ENCODE measurements at places on chromosomes 16 and 17.

GRCh38 chr16:57764341-57765159 lies 29.0 kb downstream of the KATNB1 start:
- no peak for DNase-seq

DNA sequence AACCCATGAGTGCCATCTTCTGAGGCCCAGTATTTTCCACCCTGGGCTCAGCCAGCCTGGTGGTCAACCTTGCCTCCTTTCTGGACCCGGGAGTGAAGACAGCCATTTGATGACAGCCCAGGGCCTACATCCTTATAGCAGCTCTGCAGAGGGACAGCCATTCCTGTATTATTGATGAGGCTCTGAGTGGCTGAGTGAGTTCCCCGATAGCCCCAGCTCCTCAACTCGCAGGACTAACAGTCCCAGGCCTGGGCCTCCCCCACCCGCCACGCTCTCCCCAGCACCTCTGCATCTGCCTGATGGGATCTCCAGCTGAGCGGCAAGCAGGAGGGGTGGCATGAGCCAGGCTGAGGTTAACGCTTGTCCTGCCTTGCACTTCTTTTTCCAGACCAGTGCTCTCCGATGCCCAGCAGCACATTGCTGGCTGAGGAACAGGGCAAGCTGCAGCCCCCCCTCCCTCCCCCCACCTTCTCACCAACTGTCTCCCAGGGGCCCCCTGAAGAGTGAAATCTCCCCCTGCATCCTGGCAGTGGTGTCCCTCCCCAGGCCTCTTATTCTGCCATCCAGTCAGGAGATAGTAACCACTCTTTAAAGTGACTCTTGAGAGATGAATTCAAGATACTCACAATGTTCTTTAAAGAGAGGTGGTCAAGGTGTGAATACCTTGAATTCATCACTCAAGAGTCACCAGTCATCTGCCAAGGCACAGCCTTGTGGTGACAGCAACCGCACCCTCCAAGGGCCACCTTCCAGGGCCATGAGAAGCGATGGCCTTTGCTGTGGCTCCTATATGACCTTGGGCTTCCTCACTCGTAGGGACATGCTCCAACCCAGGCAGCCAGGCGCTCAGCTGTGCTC lies 23.5 kb downstream of the CACNG5 start:
- no peak for DNase-seq

GRCh38 chr17:76318586-76318985 lies 10.5 kb upstream of the QRICH2 start:
- DNase-seq: no peak

GRCh38 chr17:61160789-61161445 lies 238.7 kb upstream of the TBX2 start:
- no peak for DNase-seq
